ENCODE measurements at places on chromosomes 1 and 21. TPM values are rescaled to one million over a fixed set of nuclear protein-coding genes. Genes with fewer than 3 reads are reported as not detected.

DNA sequence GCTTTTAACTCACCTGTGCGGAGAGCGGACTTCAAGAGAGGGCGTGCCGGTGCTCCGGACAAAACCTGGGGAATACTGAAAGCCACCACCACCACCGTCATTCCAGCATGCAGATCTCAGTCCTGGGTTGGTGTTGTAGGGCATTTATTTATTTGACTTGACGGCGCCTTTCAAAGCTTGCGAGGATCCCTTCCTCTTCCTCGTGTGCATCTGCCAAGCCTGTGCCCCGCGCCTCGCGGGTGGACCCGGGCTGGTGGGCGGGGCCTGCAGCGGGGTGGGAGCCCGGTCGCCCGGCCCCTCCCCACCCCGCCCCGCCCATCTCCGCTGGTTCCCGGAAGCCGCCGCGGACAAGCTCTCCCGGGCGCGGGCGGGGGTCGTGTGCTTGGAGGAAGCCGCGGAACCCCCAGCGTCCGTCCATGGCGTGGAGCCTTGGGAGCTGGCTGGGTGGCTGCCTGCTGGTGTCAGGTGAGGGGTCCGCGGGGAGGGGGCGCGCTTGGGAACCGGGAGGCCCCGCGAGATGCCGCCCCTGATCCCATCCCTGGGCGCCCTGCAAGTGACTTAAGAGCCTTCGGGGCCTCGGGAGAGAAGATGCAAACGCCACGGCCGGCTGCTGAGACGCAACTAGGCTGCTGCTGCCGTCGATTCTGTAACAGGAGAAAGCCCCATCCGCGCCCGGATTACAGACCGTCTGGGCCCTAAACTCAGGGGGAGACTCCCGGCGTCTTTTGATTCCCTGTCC is at the start of gene IL10RB:
TSS of gene IL10RB (plus strand) at position 318 of the 739 bp plus-strand sequence. CDS start at position 417, 99 bp downstream.
- peaks cover 38% of the 10 kb centered on the region for H3K4me1 ChIP-seq
- H3K27me3 ChIP-seq: no peaks in the 10 kb centered on the region
- H3K36me3 ChIP-seq: peaks cover 34% of the 10 kb centered on the region
- peak; percentile 80 for DNase-seq

- no peak overlapping the region for H3K4me3 ChIP-seq
- H3K4me1 ChIP-seq: peaks cover 5% of the 10 kb centered on the region
- H3K36me3 ChIP-seq: no peaks in the 10 kb centered on the region
- no peak overlapping the region for H3K27ac ChIP-seq
- peaks cover 3% of the 10 kb centered on the region for H3K27me3 ChIP-seq
Observed at GRCh38 chr1:3389093-3389833, 65.2 kb upstream of the ARHGEF16 start.

DNA sequence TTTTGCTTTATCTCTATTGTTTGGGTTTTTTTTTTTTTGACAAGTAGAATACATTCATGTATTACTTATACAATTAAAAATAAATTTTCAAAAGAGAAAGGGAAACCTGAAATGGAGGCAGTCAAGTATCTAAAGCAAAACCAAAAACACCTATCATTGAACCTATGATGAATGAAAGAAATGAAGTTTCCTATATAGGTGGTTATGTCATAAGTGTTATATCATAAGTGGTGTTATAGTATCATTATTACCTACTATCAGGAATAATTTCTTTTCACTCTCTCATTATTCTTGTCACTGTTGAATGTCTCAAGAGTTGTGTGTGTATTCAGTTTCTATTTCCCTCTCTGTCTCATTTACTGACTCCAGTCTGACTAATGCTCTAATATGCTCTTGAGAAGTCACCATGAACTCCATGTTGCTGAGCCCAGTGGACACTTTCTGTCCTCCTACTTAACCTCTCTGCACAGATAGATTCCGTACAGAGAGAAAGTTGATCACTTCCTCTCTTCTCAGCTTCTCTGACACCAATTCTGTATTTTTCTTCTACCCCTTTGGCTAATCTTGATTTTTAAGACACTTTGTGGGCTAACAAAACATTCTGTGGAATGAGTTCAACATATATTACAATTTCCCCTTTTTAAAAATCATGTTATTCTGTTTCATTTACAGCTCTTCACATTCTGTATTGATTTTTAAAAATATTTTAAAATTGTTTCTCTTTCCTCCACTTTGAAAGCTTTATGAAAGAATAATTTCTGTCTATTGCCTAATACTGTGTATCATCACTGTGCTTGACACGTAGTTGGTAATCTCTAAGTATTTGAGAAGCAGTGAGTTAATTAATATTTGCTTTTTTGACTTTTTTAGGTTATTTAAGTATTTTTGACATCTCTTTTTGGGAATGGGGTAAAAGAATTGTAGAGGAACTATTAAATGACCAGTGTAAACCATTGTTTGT is 50.1 kb downstream of the RASAL2 start:
- no peaks in the 10 kb centered on the region for H3K36me3 ChIP-seq
- H3K27me3 ChIP-seq: no peaks in the 10 kb centered on the region
- DNase-seq: no peak
- H3K4me1 ChIP-seq: no peaks in the 10 kb centered on the region
- H3K4me3 ChIP-seq: no peak overlapping the region
- H3K27ac ChIP-seq: no peak overlapping the region

- no peaks in the 10 kb centered on the region for H3K36me3 ChIP-seq
- no peaks in the 10 kb centered on the region for H3K4me1 ChIP-seq
- no peak overlapping the region for H3K27ac ChIP-seq
- no peak overlapping the region for H3K4me3 ChIP-seq
- no peak for DNase-seq
Observed at GRCh38 chr1:45769261-45769932, 18.9 kb upstream of the IPP start.

The KIF2C gene
- 69.3 TPM for total RNA-seq

The MX1 gene
- 74.5 TPM for total RNA-seq

The S100A1 gene
- not detected for total RNA-seq

The PDPN gene
- 0.51 TPM for total RNA-seq

- no peaks in the 10 kb centered on the region for H3K4me1 ChIP-seq
- no peak for DNase-seq
- peaks cover 72% of the 10 kb centered on the region for H3K36me3 ChIP-seq
- H3K27ac ChIP-seq: no peak overlapping the region
- H3K4me3 ChIP-seq: no peak overlapping the region
Observed at GRCh38 chr1:42777852-42778251, 6.9 kb upstream of the TMEM269 start.

DNA sequence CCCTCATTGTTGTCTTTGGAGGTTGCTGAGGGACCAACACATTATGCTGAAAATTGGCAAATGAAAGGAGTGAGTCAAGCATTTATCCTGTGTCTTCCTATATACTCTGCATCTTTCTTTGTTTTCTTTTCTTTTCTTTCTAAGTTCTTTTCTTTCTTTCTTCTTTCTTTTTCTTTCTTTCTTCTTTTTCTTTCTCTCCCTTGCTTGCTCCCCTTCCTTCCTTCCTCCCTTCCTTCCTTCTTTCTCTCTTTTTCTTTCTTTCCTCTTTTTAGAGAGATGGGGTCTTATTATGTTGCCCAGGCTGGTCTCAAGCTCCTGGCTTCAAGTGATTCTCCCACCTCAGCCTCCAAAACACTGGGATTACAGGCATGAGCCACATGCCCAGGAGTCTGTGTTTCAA is 28.3 kb upstream of the COX20 start:
- H3K4me3 ChIP-seq: no peak overlapping the region
- no peak overlapping the region for H3K27ac ChIP-seq
- H3K36me3 ChIP-seq: no peaks in the 10 kb centered on the region
- no peak for DNase-seq
- no peaks in the 10 kb centered on the region for H3K27me3 ChIP-seq
- H3K4me1 ChIP-seq: no peaks in the 10 kb centered on the region

GRCh38 chr1:169048043-169048442 is 58.4 kb upstream of the ATP1B1 start:
- H3K4me1 ChIP-seq: peaks cover 16% of the 10 kb centered on the region
- H3K36me3 ChIP-seq: no peaks in the 10 kb centered on the region
- DNase-seq: no peak
- no peak overlapping the region for H3K27ac ChIP-seq

The CFHR1 gene
- not detected for total RNA-seq

- no peak for DNase-seq
- no peaks in the 10 kb centered on the region for H3K27me3 ChIP-seq
- H3K4me1 ChIP-seq: no peaks in the 10 kb centered on the region
- no peak overlapping the region for H3K4me3 ChIP-seq
- no peak overlapping the region for H3K27ac ChIP-seq
Observed at GRCh38 chr1:97461782-97462181, 459.1 kb downstream of the DPYD start.

GRCh38 chr1:247884797-247885413 is 10.5 kb upstream of the OR2W3 start:
- DNase-seq: no peak
- no peaks in the 10 kb centered on the region for H3K4me1 ChIP-seq
- H3K27ac ChIP-seq: no peak overlapping the region
- H3K27me3 ChIP-seq: no peaks in the 10 kb centered on the region

DNA sequence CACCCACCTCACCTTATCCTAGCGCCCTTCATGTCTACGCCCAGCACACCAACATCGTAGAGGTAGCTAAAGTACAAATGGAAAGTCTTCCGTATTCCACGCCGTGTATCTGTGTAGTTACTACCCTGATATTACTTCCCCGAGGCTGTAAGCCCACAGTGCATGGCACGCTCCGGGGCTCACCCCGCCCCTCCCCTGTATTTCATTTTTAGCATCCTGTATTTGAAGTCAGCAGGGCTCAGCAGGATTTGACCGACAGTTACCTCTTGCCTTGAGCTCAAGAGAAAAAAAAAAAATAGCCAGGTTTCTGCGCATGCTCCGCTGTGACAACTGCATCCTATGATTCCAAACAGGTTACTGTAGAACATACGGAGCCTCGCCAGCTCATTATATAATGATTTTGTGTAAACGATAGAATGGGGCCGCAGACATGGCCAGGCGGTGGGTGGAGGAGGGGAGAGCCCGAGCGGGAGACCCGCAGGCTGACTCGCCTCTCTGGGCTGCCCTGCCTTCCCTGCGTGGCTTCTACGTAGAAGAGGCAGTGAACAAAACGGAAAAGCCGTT is 1.3 kb downstream of the ABCG1 start:
- DNase-seq: peak; percentile 95
- H3K27ac ChIP-seq: peak overlapping the region; percentile 81
- H3K4me3 ChIP-seq: peak overlapping the region; percentile 69
- H3K27me3 ChIP-seq: no peaks in the 10 kb centered on the region
- H3K4me1 ChIP-seq: peaks cover 5% of the 10 kb centered on the region
- no peaks in the 10 kb centered on the region for H3K36me3 ChIP-seq

GRCh38 chr1:167936930-167937708 is at the start of gene MPC2:
Gene MPC2, minus strand, starts transcription at chr1:167937072. Its CDS starts 1,231 bp downstream, at chr1:167935841.
- peak within 1 kb of the TSS; percentile 89 for H3K4me3 ChIP-seq
- peak; percentile 56 for DNase-seq
- H3K4me1 ChIP-seq: peaks cover 31% of the 10 kb centered on the region
- peaks cover 12% of the 10 kb centered on the region for H3K36me3 ChIP-seq

DNA sequence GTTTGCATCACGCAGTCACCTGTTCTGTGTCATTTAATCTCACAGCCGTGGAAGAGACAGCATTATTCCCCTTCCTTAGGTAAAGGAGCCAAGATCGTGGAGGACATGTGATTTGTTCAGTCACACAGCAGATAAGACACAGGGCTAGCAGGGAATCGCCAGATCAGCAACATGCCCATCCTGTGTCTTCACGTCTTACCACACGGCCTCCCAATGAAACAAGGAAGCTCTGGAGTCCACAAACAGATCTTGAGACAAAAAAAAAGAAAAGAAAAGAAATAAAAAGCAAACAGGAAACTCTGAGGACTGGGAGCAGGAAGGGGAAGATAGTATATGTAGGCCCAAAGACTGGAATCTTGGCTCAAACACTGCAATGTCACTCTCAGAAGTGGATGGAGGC is 155.3 kb downstream of the ADSS2 start:
- H3K4me3 ChIP-seq: no peak overlapping the region
- no peaks in the 10 kb centered on the region for H3K4me1 ChIP-seq
- H3K27ac ChIP-seq: no peak overlapping the region
- H3K36me3 ChIP-seq: no peaks in the 10 kb centered on the region
- DNase-seq: no peak

DNA sequence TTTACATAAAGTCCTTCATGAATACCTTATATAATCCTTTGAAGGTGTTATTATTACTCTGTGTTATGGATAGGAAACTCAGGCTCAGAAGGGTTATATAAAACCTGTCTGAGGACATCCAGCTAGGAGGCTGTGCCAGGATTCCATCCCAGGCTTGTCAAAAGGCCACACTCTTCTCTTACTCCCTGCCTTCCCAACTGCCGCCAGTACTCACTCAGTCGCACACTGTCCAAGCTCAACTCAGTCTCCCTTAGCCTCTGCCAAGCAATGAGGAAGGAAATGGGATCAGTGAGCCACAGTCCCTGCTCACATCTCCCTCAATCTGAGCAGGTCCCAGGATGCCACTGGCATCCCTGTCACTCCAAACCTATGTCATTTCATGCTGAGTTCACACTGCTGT is 94.4 kb downstream of the NAV1 start:
- H3K4me1 ChIP-seq: no peaks in the 10 kb centered on the region
- no peaks in the 10 kb centered on the region for H3K36me3 ChIP-seq
- no peak overlapping the region for H3K4me3 ChIP-seq
- H3K27ac ChIP-seq: no peak overlapping the region

GRCh38 chr1:153798468-153798780 is 23.2 kb downstream of the SLC27A3 start:
- no peaks in the 10 kb centered on the region for H3K27me3 ChIP-seq
- no peak overlapping the region for H3K4me3 ChIP-seq
- DNase-seq: no peak
- H3K36me3 ChIP-seq: no peaks in the 10 kb centered on the region

DNA sequence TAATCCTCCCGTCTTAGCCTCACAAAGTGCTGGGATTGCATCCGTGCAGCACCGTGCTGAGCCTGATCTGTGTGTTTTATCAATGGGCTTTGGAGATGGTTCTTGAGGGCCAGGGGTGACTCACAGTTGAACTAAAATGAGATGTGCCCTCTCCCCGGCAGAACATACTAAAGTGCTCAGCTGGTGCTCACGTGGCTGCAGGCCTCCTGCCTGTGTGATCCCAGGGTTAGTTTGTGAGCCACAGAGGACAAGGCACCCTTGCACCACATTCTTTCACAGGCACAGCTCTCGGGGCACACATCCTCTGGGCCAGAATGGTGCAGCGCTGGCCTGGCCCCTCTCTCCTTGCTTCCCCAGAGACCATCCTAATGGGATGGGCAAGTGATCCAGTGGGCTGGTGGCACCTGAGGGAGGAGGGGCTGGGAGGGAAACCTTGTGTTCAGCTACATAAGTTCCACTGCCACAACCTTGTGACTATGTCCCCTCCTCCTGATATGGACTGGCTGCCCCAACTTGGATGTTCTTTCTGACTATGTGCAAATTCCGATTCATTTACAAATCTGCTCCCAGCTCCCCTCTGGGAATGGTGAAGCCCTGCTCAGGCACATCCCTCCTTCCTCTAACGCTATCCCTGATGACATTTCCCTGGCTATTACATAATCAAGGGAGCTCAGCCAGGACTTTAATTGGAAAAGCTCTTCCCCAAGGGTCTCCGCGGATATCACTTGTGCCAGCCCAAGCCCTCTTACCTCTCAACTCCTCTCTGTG is 197.0 kb upstream of the EDN2 start:
- H3K27ac ChIP-seq: no peak overlapping the region
- H3K4me1 ChIP-seq: peaks cover 32% of the 10 kb centered on the region
- no peak overlapping the region for H3K4me3 ChIP-seq
- no peak for DNase-seq
- no peaks in the 10 kb centered on the region for H3K36me3 ChIP-seq
- H3K27me3 ChIP-seq: no peaks in the 10 kb centered on the region

The ELOVL1 gene
- total RNA-seq: 34.6 TPM

- no peak overlapping the region for H3K27ac ChIP-seq
- H3K4me1 ChIP-seq: peaks cover 14% of the 10 kb centered on the region
- no peaks in the 10 kb centered on the region for H3K36me3 ChIP-seq
- H3K27me3 ChIP-seq: no peaks in the 10 kb centered on the region
- no peak for DNase-seq
Observed at GRCh38 chr1:27598902-27599528, 4.9 kb downstream of the AHDC1 start.

- H3K27me3 ChIP-seq: no peaks in the 10 kb centered on the region
- DNase-seq: peak; percentile 80
- peak overlapping the region; percentile 75 for H3K4me3 ChIP-seq
- H3K36me3 ChIP-seq: no peaks in the 10 kb centered on the region
- H3K27ac ChIP-seq: peak overlapping the region; percentile 79
Observed at GRCh38 chr21:37257967-37258877, 8.9 kb downstream of the VPS26C start.

Measured in naive thymus-derived CD4-positive, alpha-beta T cell (primary cell).